ENCODE measurements at places on chromosomes 2 and 18.
A peak's percentile ranks its signal among the peaks of the same experiment; 100 is the strongest.

DNA sequence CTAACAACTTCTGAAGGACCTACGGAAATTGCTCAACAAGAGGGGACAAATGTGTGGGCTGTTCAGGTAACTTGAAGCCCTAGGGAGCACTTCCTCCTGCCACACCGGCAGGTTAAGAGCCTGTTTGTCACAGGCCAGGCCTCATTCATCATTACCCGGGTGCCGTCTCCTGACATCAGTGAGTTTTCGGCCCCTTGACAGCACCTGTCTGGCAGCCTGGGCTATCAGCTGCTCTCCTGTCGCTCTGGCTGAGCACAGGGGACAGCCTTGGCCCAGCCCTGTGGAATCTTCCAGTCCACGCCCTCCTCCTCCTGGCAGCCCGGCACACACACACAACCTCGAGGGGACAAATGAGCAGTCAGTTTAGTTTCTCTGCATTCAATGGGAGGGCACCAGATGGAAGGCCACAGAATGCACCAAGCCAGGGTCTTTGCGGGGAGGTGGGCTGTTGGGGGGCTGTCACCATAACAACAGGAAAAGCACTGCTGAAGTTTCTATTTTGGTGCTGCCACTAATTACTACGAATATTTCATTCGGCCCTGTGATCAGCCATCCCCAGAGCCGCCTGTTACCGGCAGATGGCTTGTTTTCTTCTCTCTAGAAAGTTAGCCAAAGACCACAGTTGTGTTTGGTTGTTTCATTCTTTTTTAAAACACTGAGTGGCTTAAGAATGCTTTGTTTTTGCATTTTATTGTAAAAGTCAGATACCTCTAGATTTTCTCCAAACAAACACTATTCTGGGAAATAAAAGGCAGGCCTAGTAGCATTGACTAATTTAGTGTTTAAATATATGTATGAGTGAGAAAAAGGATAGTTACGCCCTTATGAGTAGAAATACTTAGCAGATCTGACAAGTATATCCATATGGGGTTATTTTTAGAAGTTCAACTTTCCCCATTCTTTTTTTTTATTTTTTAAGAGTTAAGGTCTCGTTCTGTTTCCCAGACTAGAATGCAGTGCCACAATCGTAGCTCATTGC is 189.9 kb upstream of the NDUFV2 start:
- DNase-seq = peak; percentile 20

GRCh38 chr18:80126797-80127196 is 17.7 kb downstream of the ADNP2 start:
- DNase-seq = no peak

GRCh38 chr2:170461889-170462288 is 253.2 kb upstream of the SP5 start:
- DNase-seq = no peak

- DNase-seq = no peak
These were observed 201.3 kb upstream of the FSHR start for GRCh38 chr2:49355611-49356010.

DNA sequence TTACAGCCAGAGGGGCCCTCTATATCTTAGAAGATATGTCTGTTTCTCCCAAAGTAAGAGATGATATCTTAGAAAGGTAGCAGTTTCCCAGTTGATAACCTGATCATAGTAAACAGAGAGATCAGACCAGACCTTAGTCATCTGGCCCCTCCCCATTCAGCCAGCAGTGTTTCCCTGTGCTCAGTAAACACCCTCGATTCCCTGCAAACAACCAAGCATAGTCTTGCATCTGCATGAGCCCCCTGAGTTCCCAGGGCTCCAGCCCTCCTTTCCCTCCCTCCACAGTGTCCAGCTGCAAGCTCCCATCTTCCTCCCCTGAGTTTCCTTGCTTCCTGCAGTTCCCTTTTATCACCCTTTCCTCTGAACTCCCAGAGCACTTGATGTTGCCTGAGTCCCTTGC is 20.3 kb downstream of the NRP2 start:
- no peak for DNase-seq

DNA sequence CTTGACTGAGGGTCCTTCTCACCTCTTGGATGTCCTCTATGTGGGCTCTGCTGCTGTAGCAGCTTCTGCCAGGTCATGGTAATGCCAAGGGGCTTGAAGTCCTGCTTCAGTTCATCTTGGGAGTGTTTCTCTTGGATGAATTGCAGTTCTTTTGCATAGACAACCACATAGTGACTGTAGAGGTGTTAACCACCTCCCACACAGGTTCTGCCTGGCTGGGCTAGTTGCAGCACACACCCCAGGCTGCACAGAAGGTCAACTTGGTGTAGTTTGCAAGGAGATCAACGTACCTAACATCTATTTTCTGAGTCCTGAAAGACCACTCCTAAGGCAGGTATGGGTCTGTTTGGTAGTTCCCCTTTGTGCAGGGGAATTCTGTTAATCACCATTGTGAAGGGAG is 108.1 kb downstream of the ADCYAP1 start:
- no peak for DNase-seq

GRCh38 chr2:151381266-151381665 is 23.9 kb downstream of the TNFAIP6 start:
- DNase-seq = no peak

DNA sequence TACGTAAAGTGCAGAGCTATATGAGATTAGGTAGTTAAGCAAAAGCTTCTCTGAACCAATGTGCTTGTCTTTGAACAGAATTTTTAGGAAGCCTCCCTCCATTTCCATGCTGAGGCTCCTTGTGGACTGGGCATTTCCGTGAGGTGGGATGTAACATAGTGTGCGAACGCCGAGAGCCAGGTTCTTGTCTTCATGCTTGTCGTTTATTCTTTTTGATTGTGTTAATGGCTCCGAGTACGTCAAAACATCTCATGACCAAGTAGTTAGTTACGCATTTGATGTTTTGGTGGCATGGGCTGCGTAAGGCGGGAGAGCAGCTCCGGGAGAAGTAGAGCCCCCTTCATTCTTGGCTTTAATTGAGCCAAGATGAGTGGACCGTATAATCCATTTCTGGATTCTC is 32.9 kb downstream of the DGKD start:
- DNase-seq = no peak

- no peak for DNase-seq
These were observed 90.4 kb downstream of the MBD2 start for GRCh38 chr18:54134053-54134452.

DNA sequence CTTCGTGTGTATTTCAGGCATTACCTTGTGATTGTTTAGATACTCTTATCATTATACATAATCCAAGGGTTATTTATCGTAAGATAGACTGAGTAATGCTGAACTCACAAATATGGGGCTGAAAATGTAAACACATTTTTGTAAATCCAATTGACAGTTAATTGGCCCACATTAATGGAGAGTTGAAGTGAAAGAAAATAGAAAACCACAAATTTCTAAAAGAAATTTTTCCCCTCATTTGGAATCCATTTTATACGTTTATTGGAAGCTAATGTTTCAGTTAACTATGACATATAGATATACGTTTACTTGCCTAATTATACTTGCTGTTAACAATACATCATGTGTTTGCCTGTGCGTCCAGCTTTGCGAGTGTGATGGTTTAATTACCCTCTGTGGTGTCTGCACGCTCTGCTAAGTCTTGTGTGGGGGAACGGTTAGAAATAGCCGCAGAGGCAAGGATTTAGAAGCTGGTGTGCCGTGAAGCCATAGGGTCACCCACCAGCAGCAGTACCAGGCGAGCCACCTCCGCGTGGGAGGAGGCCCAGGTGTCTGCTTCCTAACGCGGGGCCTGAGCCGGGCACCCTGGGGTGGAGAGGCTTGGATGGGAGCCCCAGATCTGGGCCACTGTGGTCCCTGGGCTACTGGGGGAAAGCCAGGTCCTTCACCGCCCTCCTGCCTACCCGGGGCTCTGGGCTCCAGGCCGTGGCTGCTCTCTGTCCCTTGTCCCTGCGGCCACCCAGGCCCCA is 38.0 kb downstream of the TSHZ1 start:
- DNase-seq = no peak

GRCh38 chr2:3297523-3297922 is 80.1 kb downstream of the EIPR1 start:
- DNase-seq = no peak

DNA sequence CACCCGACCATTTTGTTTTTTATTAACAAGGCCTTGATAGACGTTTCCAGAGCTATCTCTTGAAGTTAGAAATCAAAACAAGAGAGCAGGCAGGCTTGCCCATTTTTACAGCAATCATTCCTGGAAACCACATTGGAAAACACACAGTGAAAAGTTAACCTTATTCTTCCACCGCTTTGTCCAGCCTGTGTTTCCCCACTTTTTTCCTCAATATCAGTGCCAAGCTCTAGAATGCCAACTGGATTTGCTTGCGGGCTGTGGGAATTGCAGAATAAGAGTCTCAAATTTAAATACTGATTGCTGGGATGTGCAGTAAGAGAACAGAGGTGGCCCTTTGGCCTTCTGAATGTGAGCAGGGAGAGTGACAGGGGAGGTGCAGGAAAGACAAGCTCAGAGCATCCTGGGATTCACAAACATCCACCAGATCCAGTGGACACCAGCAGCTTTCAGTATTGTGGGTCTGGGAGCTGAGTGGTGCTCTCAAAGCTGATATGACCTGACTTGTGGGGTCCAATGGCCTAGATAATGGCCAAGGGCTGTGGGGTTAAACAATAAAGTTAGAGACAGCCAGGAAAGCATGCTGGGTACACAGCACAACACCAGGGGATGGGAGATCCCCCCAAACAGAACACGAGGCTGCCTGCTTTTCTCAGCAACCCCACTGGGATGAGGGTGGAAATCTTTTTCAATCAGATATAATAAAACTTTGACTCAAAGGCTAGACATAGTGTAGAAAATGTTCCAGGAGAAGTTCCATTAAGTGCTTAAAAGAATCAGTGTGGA is 15.5 kb downstream of the CYP1B1 start:
- no peak for DNase-seq

GRCh38 chr18:44938720-44939665 is 258.3 kb downstream of the SETBP1 start:
- DNase-seq = no peak

- DNase-seq = peak; percentile 41
These were observed 266.8 kb upstream of the CXCR4 start for GRCh38 chr2:136384531-136385303.

Measured in DMS79 (cell line).